Small intestine (tissue), 16 donors: ENCODE measurements at places on chromosomes 7 and 10. TPM values are rescaled to one million over a fixed set of nuclear protein-coding genes. Genes with fewer than 3 reads are reported as not detected.
A peak's percentile ranks its signal among the peaks of the same experiment; 100 is the strongest.

DNA sequence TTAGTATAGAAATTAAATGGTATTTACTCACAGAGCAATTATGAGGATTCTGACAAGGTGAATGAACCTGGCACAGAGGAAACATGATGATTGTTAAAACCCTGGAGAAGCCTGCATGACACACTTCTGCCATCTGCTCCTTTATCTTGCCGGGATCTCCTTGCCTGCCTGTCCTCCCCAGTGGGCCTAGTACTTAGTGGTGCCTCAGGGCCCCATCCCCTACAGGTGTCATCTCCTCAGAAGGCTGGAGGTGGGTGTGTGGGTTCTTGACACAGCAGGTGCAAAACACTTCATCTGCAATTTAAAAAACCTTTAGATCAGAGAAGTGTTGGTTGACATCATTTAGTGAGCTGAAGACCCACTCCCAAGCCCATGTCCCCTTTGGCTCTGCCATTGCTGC is 261.2 kb downstream of the ADRA2A start:
- no peak for DNase-seq

DNA sequence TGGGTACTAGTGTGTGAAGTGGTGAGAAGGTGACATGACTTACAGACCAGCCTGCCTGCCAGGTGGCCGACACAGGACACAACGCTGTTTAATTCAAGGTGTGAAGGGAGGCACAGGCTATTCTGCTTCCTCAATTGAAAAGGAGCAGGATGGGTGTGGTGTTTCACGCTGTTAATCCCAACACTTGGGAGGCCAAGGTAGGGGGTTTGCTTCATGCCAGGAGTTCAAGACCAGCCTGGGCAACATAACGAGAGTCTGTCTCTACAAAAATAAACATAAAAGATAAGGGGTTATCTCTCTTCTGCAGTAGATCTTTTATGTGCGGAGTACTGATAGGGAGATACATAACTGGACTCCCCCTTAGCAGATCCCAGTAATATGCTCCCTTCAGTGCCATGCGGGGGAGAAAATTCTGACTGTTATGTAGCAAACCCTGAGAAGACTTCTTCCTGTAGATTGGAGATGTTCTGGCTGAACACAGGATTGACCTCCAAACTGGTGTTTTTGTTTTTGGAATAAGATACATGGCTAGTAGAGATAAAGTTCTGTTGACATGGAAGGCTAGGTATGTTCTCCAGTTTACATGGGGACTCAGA is 63.2 kb downstream of the CCNY start:
- DNase-seq, result no peak

GRCh38 chr7:13109201-13109600 is 421.8 kb downstream of the ARL4A start:
- no peak for DNase-seq

DNA sequence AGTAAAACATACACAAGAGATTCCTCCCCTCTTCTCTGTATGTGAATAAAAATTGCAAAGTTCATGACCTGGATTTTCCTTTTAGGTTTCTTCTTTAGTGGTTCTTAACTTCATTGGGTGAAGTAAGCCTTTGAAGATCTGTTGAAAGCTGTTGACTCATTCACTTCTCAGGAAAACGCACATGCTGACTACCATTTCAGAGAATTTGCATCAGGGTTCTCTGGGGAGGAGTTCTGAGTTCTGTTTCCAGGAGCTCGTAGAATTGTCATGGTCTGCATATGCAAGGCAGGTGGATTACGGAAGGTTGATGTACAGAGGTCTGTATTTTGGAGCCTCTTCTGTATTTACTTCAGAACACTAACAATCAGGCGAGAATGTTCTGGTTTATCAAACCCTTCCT is 962 bp upstream of the SLC26A4 start:
- DNase-seq, result no peak

DNA sequence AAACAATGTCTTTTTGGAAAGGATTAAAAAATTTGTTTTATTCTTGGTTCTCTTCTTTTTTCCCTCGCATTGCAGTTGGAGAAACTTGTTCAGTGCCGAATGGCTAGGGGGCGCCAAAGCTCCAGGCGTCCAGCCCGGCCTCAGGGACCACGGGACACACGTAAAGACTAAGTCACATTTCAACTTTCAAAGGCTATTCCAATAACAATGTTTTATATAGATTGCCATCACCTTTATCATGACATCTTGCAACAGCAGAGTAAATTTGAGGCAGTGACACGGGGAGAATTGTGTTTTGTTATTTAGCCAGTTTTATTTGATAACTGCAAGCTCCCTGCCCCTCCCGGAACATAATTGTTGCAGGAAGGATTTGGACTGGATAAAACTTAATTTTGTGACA is 2.2 kb upstream of the IGFBP3 start:
- peak; percentile 83 for DNase-seq

DNA sequence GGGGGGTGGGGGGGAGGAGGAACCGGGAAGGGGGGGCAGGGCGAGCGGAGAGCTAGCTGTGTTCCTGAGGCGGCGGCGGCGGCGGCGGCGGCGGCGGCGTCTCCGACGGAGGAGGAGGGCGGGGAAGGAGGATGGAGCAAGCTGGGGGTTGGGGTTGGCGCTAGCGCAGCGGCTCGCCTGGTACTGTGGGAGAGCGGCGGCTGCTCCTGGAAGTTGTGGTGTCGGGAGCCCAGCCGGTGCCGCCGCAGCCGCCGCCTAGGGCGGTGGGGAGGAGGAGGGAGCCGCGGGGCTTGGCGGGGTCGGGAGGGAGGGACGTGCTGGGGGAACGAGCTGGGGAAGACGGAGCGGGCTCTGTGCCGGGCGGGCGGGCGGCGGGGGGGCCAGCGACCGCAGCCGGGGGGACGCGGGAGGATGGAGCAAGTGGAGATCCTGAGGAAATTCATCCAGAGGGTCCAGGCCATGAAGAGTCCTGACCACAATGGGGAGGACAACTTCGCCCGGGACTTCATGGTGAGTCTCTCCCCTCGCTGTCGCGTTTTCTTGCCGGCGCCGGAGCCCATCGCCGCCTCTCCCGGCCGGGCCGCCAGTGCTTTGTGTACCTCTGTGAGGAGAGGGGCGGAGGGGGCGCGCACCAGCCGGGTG is at the start of gene PTPN12:
Gene PTPN12, plus strand, starts transcription at position 160 of the 642 bp plus-strand sequence. Its CDS starts 252 bp downstream, at position 412.
- no peak for DNase-seq

GRCh38 chr10:71921324-71922027 is 42.7 kb upstream of the CHST3 start:
- no peak for DNase-seq

CYP2C9 gene
- polyA plus RNA-seq, result 201 TPM

MTURN gene
- 11.1 TPM for polyA plus RNA-seq

NEUROG3 gene
- 0.81 TPM for polyA plus RNA-seq
